Stimulated activated CD4-positive, alpha-beta T cell treated with anti-CD3 and anti-CD28 coated beads, Interleukin-1b, Interleukin-23, amount 100 ng/mL, for 24 hours (primary cell): ENCODE measurements at places on chromosomes 1 and 21.

DNA sequence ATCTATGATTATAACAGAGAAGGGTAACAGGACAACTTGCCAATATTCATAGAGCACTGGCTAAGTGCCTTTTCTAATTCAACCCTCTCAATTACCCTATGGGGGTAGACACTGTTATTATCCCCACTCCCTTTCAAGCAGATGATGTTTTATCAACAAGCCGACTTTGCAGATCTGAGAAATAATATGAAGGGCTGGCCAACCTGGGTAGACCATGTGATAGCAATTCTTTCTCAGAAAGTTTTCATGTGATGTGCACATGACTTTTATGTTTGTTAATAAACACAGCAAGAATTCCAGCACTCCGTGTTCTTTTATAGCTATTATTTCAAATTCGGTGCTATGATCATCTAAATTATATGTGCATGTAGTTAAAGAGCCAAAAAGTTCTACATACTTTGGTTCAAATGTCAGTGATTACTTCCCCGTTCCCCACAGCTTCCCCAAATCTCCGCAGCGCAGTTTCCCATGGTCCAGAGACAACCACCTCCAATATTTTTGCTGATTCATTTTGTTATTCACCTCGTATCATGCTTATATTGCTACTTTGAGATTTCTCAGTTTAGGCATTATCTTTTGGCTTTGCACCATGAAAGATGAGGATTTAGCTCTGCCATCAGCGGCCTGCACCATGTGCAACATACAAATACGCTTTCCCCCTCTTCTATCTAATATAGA lies 96.7 kb upstream of the GADD45A start:
- DNase-seq, result no peak

DNA sequence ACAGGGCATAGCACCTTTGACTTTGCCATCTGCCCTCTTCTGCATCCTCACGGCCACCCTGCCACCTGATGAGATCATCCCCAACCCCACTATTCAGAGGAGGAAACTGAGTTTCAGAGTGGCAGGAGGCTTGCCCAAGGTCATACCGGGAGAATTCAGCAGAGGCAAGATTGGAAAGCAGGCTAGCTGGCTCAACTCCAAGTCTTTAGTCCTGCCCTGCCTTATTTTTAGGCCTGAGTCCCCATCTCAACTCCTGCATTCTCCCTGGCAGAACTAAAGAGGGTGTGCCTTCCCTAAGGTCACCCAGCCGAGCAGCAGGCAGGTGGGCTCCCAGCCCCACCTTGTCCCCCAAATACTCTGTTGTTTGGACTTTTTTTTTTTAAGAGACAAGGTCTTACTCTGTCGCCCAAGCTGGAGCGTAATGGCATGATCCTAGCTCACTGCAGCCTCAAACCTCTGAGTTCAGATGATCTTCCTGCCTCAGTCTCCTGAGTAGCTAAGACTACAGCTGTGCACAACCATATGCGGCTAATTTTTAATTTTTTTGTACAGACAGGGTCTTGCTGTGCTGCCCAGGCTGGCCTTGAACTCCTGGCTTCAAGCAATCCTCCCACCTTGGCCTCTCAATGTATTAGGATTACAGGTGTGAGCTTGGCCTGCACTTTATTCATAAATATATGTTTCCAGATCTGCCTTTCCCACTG lies 13.8 kb upstream of the FGR start:
- no peak for DNase-seq

DNA sequence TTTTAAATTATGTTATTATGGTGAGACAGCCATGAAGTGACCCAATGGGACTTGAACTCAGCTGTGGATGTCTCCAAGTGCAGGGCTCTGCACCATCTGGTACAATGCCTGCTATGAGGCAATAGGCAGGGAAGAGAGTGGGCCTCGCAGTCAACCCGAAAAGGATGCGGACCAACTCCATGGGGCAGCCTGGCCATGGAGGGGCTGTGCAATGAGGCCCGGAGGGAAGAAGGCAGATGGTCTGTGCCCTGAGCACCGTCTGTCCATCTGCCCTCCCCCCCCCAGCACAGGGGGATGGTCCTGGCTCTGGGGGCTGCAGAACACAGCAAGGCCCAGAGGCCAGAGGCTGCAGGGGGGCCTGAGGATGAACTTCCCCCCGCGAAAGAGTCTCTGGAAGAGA lies 17.0 kb downstream of the ESPN start:
- DNase-seq, result no peak

- DNase-seq, result no peak
Observed at GRCh38 chr1:207463571-207463970, 9.4 kb downstream of the CR2 start.

DNA sequence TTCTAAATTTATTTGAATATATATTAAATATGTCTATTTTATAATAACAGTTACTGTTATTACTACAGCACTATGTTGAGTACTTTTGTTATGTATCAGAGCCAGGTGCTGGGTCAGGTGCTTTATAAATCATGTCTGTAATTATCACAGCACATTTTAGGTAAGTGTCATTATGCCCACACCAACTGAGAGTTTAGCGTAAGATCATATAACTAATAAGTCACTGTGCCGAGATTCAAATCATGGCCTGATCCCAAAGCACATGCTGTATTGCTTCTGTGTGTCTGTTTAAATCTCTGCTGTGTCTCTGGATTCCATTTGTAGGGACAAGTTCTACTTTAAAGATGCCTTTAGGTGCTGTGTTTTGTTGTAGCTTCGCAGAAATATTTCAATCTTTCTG lies 1.9 kb downstream of the GPSM2 start:
- DNase-seq, result no peak

DNA sequence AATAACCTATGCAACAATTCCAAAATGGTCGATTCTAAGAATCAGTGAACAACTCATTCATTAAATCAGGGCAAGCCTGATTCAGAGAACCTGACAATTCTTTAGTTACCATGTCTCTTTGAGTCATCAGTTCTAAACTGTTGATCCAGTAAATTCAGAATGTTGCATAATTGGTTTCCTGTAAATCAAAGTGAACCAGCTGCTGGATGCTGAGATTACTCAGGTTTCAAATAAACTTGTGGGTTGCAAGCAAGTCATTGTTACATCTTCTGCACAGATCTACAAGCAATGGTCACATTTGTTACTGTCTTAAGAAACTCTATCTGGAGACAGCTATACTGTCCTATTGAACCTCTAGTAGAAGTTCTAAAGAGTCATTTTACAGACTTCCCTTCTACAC lies 16.5 kb downstream of the PLA2G2D start:
- no peak for DNase-seq

GRCh38 chr1:60589046-60589748 lies 493.2 kb upstream of the NFIA start:
- DNase-seq, result no peak

DNA sequence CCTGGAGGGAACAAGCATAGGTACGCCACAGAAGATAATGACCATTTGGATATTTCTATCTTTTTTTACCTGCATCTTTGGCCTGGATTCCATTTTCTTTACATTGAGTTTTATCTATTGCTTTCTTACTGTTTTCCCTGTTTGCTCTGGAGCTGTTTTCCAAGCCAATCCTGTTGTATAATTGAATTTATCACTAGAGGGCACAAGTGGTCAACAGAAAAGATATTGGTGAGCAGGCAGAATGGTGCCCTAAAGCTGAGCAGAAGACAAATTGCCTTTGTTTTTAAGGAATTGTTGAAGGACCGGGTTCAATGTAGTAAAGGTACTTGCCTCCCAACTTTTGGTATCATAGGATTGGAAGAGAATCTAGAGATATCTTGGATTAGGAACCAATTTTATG lies 152.8 kb downstream of the PPP1R12B start:
- DNase-seq, result no peak

DNA sequence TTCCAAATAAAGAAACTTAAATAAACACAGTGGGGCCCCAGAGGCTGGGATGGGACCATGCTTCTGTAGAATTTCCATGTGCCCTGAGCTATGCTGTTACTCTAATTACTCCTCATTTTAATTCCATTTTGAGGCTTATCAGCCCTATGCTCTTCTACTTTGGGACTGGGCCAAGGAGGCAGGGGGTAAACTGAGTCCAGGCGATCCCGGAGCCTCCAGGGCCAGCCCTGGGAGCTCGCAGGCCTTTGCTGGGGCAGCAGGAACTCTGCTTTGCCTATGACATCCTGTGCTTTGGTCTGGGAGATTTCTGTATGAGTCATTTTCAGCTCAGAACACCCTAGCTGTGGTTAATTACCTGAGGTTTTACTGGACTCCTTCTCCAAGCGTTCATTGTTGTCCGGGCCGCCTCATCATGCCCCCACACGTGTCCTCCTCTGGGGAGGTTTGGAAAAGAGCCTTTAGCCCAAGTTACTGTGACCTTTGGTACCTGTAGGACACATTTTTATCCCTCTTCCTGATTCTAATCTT lies 95.7 kb downstream of the RHOU start:
- DNase-seq, result no peak

DNA sequence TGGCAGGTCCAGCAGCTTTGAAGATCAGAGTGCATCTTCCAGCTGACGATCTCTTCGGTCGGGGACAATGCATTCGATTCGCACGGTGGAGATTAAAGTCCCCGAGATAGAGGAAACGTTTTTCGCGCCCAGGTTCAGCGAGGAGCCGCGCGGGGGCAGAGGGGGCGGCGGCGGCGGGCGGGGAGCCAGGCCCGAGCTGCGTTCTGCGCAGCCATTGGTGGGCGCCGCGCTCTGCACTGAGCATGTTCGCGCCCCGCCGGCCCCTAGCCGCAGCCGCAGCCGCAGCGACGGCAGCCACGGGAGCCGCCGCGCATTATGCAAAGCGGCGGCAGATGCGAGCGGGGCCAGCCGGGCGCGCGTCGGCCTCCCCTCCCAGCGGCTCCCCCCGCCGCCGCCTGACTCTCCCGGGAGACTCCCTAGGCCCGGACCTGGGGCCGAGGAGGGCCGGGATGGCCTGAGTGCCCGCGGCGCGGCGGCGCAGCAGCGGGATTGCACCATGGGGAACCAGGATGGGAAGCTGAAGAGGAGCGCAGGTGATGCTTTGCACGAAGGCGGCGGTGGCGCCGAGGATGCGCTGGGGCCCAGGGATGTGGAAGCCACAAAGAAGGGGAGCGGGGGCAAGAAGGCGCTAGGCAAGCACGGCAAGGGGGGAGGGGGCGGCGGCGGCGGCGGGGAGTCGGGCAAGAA lies at the start of gene FMN2:
TSS of gene FMN2 (plus strand) at position 270 of the 687 bp plus-strand sequence. CDS start at position 497, 227 bp downstream.
- no peak for DNase-seq

DNA sequence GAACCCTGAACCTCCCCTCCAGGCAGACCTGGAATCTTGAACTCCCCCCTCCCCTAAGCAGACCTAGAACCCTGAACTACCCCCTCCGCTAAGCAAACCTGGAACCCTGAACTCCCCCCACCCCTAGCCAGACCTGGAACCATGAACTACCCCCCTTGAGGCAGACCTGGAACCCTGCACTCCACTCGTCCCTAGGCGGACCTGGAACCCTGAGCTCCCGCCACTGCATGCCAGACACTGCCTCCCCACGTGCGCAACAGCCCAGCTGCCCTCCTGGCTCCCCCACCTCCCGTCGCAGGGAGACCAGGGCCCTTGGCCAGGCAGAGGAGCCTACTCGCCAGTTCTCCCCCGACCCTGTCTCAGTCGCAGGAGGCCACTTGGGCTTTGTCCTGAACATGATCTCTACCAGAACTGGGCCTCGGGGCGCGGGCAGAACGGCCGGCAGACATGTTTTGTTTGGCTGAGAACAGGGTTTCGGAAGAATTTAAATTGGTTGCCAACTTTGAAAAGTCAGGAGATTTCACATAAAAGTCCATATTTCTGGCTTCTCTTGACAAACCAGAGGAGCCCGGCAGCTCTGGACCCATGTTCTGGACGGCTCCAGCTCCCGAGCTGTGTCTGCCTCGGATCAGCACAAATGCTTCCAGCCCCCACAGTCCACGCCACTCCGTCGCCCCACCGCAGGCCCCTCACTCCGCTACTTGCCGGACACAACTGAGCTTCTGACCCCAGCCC lies 9.2 kb upstream of the PLEKHG5 start:
- no peak for DNase-seq

GRCh38 chr1:161119092-161119903 lies 1.4 kb downstream of the NIT1 start:
- DNase-seq, result no peak

GRCh38 chr21:33802481-33802880 lies 113.1 kb downstream of the ATP5PO start:
- DNase-seq, result no peak

- DNase-seq, result peak; percentile 88
Observed at GRCh38 chr1:154335025-154335714, 9.8 kb downstream of the ATP8B2 start.

- DNase-seq, result no peak
Observed at GRCh38 chr1:97145321-97145956, 423.9 kb downstream of the PTBP2 start.

GRCh38 chr1:186793582-186793927 lies 35.2 kb upstream of the PLA2G4A start:
- DNase-seq, result no peak

DNA sequence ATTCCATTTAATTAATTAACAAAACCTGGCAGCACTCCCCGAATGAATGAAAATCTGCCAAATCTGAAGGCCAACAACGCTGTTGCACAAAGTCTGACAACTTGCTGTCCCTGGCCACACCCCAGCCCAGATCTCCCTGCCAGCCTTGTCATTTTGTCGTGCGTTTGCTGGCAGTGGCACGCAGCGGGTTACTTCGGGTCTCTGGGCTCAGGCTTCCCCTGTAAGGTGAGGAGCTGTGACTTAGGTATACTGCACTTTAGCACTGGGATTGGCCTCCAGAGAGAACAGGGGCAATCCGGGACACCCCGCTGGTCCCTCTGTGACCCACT lies 34.3 kb upstream of the SIM2 start:
- DNase-seq, result no peak

- no peak for DNase-seq
Observed at GRCh38 chr21:44456214-44456914, 1.1 kb downstream of the LRRC3 start.

- DNase-seq, result no peak
Observed at GRCh38 chr1:23039308-23039826, 20.1 kb downstream of the KDM1A start.

- no peak for DNase-seq
Observed at GRCh38 chr21:34020983-34021553, 52.3 kb upstream of the MRPS6 start.

GRCh38 chr1:214419650-214420049 lies 131.8 kb downstream of the PTPN14 start:
- DNase-seq, result no peak

DNA sequence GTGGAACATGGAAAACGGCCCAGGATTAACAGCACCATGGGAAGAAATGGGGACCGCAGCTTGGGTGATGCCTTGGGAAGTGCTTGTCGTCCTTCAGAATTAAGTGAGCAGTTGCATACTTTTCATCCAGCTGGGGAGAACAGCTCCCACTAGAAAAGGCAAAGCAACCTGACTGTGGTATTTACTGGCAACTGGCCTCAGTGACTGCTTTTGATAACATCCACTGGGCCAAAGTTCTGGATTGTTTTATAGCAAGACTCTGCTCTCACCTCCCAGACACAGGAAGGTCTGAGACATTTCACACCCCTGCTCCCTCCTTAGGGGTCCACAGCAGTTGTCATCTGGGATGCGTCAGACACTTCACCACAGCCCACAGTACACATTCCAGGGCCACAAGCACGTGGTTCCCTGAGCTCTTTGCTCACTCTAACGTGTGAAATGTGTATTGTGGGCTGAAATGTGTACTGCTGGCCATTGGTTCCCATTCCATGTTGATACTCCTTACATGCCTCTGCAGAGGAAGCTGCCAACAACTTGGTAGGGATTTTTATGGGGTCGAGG lies 6.6 kb downstream of the PAPPA2 start:
- DNase-seq, result no peak
